ENCODE measurements at places on chromosomes 6 and 20.
A peak's percentile ranks its signal among the peaks of the same experiment; 100 is the strongest.

- no peak for DNase-seq
Observed at GRCh38 chr20:59774921-59775686, 158.3 kb downstream of the SYCP2 start.

GRCh38 chr6:55818482-55818881 lies 56.9 kb downstream of the BMP5 start:
- DNase-seq, result no peak

GRCh38 chr6:78400076-78400475 lies 467.3 kb upstream of the IRAK1BP1 start:
- DNase-seq, result no peak

- no peak for DNase-seq
Observed at GRCh38 chr6:24099181-24099580, 26.8 kb upstream of the NRSN1 start.

DNA sequence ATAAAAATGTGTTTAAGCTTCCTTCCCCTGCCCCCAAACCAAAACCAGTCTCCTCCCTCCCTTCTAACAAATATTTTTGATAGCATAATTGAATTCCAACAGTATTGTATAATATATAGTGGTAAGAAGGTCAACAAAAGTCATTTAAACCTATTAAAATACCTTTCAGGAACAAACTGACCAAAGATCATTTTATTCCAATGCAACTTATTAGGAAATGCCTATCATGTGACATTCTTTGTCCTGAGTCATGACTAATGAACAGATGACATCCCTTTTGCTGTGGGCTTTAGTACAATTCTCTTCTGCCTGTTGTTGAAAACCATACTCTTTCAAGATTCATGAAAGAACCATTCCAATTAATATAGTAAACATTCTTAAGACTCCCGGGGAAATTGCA lies 51.5 kb upstream of the TRAF3IP2 start:
- DNase-seq, result no peak

DNA sequence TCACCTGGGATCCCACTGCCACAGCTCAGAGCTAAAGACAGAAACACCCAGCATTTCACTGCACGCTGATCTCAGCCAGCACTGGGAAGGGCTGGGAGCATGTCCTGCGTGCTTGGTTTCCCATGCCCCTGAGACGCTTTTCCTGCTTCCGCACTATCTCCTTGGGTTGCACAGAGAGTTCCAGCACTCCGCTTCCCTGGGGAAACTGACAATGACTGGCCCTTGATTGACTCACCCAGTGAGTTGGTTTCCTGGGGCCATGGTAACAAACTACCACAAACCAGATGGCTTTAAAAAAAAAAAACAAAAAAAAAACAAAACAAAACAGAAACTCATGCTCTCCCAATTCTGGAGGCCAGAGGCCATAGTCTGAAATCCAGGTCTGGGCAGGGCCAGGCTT lies 14.8 kb upstream of the MAS1L start:
- DNase-seq, result no peak

GRCh38 chr20:46151936-46152335 lies 33.8 kb downstream of the CD40 start:
- peak; percentile 36 for DNase-seq

GRCh38 chr6:158377860-158378259 lies 65.6 kb downstream of the TULP4 start:
- no peak for DNase-seq

- no peak for DNase-seq
Observed at GRCh38 chr6:63649269-63649668, 13.7 kb downstream of the PHF3 start.

- no peak for DNase-seq
Observed at GRCh38 chr6:82571455-82571854, 207.8 kb downstream of the TPBG start.

DNA sequence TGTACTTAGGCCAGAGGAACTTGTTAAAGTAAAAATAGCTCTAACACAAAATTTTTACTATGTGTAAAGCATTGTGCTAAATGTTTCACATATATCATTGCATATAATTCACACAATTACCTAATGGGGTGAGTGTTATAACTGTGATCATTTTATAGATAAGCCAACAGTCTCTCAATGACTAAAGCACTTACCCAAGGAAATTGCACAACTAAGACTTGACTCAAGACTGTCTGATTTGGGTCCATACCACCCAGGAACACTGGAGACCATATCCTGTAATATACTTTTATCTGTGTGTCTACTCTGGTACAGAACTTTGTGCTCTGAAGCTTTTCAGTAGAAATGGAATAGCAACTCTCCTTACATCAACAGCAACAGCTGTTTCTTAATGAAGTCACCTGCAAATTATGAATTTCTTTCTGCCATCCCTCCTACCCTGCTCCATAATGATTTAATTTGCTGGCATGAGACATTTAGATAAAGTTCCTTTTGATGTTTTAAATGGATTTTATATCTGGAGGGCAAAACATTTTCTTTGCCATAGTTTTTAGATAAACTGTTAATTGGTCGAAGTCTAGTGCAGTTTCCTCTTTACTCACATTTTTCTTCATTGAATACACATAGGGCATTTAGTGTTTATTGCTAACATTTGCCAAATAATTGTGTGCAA lies 47.5 kb downstream of the TSPYL4 start:
- DNase-seq, result no peak

GRCh38 chr6:148151896-148152643 lies 190.6 kb upstream of the SASH1 start:
- DNase-seq, result no peak

GRCh38 chr6:24549674-24550353 lies 55.0 kb downstream of the ALDH5A1 start:
- no peak for DNase-seq
